ENCODE measurements at places on chromosomes 16 and 17.
A peak's percentile ranks its signal among the peaks of the same experiment; 100 is the strongest.

- DNase-seq: no peak
These were observed 216.7 kb upstream of the RBFOX1 start for GRCh38 chr16:7115898-7116297.

DNA sequence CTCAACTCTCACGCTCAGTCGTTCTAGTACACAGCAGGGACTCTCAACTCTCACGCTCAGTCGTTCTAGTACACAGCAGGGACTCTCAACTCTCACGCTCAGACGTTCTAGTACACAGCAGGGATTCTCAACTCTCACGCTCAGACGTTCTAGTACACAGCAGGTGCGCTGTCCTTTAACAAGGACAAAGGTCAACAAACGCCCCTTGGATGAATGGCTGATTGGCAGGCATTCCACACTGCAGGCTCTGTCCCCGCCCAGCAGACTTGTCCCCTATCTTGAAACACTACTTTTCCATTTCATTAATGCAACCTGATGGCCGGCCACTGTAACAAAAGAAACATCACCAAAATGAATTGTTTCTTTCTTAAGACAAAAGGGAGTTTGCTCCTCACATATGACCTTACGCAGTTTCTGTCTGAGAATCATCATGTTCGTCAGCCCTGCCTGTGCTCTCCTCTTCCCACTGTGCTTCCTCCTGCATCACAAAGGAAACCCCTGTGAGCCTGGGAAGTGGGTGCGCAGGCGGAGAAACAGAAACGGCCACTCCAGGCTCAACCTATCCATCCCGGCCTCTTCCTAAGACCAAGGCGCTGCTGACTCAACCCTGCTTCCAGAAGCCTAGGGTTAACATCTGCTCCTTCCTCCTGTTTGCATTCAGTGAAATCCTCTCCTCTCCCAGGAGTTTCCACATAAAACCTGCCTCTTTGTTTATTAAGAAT, 59.8 kb downstream of the ANKRD11 start:
- DNase-seq: no peak

- DNase-seq: no peak
These were observed 645 bp upstream of the ELMO3 start for GRCh38 chr16:67198238-67198734.

DNA sequence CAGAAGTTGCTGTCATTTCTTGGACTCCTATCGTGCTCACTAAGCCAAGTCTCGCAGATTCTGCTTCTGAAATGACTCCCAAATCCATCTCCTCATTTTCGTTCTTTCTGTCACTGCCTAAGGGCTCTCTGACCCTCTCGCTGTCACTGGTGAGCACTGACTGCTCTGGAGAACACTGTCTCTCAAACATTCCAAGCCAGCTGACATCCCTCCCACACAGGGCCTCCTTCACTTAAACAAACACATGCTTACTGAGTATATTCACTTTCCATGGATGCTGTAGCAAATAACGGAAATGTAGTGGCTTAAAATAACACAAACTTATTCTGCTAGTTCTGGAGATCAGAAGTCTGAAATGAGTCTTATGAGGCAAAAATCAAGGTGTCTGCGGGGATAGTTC, 18.8 kb downstream of the CACNG1 start:
- no peak for DNase-seq

DNA sequence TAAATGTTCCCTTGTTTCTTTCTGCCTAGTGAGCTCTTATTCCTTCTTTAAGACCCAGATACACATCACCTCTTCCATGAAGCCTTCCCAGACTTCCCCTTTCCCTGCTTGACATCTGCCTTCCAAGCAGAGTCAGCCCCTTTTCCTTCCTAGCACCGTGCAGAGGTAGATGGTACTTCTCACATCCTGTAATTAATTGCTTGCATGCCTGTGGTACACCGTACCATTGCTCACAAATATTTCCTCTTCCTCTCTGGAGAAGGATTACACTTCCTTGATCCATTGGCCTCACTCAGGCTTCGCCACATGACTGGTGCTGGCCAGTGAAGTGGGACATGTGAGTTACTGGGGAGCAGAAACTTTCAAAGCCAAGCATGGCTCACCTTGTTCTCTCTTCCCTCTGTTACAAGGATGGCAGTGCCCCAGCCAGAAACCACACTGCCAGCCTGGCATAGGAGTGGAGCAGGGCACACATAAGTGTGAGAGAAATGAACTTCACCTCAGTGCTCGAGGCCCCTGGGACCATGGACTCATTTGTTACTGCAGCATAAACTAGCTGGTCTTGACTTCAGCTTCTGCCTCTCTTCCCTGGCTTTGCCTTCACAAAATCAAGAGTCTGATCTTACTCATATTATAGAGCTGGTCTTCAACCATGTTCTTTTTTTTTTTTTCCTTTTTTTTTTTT, 44.0 kb downstream of the SOST start:
- DNase-seq: no peak

DNA sequence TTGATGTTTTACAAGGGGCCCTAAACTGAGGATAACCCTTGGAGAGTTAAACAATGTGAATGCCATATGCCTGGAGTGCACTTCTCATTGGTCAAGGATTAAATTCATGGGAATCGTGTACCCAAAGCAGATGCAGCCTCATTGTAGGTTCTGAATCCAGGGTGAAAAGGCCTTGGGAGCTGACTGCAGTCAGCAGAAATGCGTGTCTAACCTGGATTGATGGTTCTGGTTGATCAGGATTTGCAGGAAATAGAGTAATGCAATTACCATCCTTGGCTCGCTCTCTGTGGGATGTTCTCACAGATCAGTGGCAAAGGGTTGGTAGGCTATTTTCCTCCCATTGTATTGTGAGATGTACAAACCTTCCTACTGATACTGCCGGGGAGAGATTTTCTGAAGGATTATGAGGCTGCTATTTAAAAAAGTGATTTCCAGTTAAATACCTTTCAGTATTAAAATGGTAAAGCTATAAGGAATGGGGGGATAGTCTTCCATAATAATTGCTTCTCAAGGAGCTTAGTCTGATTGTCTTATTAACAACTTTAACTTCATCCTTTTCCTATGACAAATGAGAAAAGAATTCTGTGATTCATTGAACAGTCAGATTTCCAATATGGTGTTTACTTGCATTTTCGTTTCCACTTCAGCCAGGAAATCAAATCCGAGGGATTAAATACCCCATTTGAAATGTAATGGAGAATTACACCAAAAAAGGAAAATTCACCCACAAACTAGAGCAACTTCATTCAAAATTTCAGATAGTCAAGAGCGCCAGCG, 1028.1 kb upstream of the EEF2KMT start:
- DNase-seq: no peak

DNA sequence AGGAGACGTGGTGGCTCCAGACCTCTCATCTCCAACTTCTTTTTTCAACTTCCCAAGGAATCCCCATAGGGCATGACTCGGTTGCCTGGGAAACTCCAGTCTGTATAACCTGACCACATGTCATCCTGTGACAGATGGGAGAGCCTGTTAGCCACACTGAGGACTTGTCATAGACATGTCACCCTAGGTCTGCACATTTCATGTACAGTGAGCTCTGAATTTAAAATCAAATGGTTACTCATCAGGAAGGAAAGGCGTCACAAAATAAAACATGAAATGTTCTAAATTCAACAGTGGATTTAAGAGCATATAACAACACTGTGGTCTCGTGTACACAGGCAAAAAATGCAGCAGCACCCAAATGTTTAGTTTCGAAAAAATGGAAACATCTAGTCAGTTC, 22.2 kb upstream of the ADAMTS18 start:
- no peak for DNase-seq

DNA sequence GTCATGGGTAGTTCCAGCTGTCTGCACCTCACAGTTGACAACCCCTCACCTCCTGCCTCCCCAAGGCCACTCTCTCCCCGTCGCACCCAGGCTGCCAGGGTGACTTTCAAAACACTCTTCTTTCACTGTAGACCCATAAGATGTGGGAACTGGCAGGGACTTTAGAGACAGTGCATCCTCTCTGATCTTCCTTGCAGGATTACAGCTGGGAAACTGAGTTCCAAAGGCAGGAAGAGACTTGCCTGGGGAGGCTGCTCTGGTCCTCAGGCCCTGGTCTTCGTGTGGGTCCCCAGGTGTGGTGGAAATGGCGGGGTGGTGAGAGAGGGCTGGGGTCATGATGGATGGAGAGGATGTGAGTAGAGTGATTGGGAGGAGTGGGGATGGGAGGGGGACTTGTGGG, 21.9 kb upstream of the NKD1 start:
- DNase-seq: no peak

GRCh38 chr16:50576403-50577113, 28.4 kb downstream of the NKD1 start:
- no peak for DNase-seq

DNA sequence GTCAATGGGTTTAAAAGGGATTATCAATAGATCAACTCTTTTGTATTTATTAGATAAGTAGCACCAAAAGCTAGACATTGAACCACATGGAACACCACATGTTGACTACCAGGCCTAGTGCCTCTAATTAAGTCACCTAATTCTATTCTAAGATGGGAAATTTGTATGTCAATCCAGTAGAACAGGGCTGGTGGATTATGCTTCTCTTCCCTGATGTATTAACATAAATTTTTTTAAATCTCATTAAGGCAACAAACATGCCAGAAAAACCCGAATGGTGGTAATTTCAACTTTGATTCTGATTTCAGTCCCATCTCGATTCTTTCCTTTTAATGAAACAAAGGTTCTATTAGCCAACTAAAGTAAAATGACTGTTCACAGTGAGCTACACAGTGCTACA, 92.6 kb downstream of the KANSL1 start:
- no peak for DNase-seq

DNA sequence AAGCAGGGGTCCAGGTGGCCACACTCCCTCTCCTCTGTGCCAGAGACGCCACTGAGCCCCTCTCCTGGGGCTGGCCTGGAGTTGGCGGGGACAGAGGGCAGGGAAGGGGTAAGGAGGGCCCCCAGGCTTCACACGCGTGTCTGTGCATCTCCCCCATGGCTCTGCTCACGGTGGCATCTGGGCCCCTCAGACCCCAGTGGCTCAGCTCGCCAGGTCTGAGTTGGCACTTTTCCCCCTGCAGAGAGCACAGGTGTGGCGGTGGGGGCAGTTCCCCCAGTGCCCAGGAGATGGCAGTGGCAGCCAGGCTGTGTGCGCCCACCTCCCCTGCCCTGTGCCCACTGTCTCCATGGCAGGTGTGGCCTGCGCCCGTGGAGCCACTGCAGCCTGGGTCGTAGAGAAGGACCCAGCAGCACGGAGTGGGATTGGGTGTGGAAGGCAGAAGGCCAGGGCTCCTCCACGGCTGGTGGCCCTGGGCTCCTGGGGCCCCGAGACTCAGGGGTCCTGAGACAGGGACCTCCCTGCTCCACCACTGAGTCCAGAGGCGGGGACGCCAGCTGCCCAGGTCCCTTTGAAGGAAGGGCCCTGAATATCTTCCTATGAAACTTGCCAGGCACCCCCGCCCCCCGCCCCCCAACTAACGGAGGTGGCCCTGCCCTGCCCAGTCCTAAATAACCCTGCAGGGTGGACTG, 4.3 kb upstream of the APRT start:
- DNase-seq: peak; percentile 39
